ENCODE measurements at places on chromosomes 4 and X.

GRCh38 chr4:123750044-123750443 lies 353.4 kb downstream of the SPRY1 start:
- DNase-seq: no peak

GRCh38 chrX:106201502-106202178 lies 33.5 kb downstream of the PWWP3B start:
- DNase-seq: no peak

DNA sequence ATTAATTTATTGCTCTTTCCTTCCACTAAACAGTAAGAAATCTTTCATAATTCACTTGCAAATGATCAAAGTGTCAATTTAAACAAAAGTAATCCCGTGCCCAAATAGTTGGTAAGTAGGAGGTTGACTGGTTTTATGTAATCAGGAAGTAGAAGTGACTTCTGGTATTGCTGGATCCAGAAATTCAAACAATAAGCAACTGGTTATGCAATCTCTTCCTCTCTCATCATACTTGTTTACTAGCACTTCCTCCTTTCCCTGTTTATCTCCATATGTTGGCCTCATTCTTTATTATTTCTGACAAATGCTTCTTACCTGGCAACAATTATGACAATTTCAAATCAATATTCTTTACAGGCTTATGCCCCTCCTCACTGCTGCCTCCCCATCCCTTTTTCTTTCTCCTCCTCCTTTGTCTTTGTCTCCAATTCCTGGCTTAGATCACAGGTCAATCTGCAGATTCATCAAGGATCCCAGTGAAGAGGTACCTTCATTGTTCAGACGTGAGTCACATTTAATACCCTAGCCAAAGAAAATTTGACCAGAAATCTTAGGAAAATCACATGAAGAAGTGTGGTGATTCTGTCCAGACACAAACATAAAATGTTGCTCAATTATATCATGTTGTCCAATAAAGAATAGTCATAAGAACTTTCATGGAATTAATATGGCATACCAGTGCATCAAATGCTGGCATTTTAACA lies 323.2 kb upstream of the PCDH7 start:
- DNase-seq: no peak

- DNase-seq: no peak
Measured at GRCh38 chrX:132118358-132118757, 9.5 kb downstream of the FRMD7 start.

DNA sequence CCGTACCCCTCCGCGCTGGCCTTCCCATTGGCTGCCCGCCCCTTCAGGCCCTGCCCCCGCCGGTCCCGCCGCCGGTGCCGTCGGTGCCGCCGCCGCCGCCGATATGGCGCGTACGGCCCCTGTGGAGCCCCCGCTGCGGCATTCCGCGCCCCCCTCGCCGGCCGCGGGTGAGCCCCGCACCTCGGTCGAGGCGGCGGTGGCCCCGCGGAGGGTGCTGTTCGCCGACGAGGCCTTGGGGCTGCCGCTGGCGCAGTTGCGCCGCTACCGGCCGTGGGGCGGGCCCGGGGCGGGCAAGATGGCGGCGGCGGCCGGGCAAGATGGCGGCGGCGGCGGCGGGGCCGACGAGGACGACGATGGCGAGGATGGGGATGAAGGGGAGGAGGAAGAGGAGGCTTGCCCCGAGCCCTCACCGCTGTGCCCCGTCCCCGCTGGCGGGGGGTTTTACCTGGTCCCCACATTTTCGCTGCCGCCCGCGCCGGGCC lies at the start of gene PPP1R3F:
Gene PPP1R3F (plus strand): TSS at position 27 of the 482 bp plus-strand sequence. CDS start 77 bp downstream, at position 104.
- no peak for DNase-seq

GRCh38 chrX:46575586-46575985 lies 2.0 kb downstream of the CHST7 start:
- no peak for DNase-seq

- DNase-seq: no peak
Measured at GRCh38 chr4:93212250-93212649, 616.3 kb upstream of the ATOH1 start.

GRCh38 chr4:121127100-121127499 lies 37.0 kb downstream of the TNIP3 start:
- no peak for DNase-seq

GRCh38 chrX:150954951-150955350 lies 28.2 kb upstream of the HMGB3 start:
- DNase-seq: no peak

DNA sequence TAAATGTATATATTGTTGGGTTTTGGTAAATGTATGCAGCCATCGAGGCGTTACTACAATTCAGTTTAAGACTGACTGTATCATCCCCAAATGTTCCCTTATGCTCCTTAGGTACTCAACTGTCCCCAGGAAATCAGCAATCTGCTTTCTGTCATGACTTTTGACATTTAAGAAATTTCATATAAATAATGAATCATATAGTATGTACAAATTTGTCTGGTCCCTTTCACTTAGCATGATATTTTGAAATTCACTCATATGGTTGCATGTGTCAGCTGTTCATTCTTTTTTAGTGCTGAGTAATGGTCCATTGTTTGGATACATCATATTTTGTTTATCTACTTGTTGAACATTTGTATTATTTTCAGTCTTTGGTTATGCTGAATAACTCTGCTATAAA lies 218.8 kb downstream of the C4orf33 start:
- no peak for DNase-seq

DNA sequence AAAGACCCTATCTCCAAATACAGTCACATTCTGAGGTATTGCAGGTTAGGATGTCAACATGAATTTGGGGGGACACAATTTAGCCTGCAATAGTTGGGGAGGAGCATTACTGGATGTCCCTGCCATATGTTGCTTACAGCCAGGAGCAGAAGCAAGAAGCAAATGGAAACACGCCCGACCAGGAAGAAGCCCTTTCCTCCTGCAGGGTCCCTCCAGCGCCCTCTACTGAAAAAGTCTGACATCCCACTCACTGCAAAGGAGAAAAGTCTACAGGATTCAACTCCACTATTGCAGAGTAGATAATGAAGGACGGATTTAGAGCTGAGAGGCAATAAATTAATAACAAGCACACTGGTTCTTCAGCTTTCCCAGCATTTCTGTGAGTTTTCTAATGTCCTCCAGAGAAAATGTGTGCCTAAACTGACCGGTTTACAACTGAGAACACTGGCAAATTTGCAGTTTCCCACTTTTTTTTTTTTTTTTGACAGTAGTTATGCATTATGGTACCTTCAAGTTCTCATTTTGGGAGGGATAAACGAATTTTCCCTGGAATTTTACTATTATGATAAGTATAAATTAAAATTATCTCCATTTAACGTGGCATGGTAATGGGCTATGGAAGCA lies 31.7 kb downstream of the COQ2 start:
- DNase-seq: peak; percentile 87

DNA sequence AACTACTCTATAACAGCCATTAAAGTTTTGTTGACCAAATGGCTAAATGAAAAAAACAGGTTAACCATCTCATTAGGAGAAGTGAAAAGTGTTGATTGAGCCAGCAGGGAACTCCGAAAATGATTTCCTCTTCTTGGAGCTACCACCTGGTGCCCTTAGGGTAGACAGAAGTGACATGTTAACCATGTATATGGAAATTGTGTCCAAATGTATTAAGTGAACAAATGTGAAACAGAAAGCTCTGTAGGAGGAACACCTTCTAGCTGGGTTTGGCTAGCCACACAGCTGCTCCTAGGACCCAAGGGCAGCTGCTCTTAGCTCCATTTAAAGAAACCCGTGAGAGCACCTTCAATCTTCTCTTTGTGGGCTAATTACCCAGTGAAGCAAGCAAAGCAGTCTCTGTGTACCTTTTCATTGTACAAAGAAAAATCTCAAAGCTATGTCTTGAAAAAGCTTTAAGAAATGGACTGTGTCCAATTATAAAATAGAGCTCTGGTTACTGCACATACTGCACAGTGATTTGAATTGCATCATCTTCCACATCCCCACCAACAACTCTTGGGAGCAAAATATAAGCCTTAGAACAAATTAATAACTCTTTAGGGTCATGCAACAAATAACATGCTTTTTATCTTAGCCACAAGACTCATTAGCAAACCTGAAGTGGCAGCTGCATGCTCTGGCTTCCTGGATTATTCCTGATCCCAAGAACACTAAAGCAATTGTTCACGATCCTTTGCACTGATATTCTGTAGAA lies 59.2 kb upstream of the PARM1 start:
- DNase-seq: no peak

- no peak for DNase-seq
Measured at GRCh38 chr4:176902710-176903323, 110.1 kb upstream of the VEGFC start.

DNA sequence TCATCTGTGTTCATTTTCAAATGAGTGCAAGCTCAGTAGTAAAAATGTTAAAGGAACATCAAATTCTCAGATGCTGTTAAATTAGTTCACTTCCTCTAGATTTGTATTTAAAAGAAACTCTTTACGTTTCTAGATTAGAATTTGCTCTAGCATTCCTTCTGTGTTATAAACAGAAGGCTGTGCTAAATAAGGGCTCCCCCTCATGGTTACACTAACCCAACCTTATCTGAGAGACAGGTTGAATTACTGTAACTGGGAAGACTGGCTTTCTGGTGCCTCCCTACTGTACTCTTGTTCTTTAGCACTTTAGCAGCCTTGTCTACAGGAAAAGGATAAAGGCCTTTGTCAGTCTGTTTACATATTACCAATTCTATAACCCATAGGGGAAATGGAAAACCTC lies 56.8 kb downstream of the RXFP1 start:
- DNase-seq: no peak

DNA sequence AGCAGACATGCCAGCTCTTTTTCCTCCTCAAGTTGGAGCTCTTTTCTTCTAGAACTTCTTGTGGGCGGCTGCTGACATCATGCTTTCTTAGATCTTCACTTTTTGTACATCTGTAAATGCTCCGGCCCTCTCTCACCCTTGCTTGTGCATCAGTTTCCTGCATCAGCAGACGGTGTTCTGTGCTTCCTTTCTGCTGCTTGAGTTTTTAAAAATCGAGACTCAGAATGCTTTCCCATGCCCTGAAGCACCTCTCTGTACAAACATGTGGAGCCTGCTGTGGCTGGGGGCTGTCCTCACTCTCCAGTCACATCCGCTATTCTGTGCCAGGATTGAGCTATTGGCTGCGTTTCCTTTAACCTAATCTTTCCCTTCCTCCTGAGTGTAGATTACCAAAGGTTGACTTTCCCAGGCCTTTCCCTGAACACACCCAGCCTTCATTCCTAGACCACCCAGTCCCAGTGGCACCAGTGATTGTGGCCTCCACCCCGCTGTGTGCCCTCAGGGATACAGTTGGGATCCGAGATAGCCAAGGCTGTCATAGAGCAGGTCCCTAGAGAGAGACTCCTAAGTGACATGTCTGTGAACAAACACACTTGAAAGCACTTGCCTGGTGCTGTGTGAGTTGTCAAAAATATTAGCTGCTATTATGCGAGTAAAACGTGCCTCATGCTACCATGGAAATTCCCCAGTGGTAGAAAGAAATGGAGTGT lies 41.9 kb downstream of the TNIP2 start:
- peak; percentile 63 for DNase-seq

GRCh38 chrX:35728481-35728880 lies 69.7 kb upstream of the MAGEB16 start:
- no peak for DNase-seq

GRCh38 chr4:131052646-131053045 lies 1956.7 kb downstream of the C4orf33 start:
- no peak for DNase-seq

DNA sequence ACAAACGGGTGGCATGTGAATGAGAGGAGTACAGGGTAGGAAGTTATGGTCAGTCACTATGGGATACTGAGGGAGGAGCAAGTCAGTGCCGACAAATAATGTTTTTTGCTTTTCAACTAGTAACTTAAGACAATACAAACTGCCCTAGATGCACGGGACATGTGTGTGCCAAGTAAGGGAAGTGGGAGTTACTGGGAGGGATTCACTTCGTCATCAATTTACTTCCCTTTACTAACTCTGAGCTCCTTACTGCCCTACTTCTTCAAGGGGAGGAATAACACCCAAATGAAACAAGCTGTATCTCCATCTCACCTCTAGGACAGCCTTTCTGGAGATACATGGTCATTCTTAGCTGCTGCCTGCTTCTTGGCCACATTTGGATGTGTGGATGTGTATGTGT lies 97.7 kb downstream of the DGKK start:
- DNase-seq: no peak

DNA sequence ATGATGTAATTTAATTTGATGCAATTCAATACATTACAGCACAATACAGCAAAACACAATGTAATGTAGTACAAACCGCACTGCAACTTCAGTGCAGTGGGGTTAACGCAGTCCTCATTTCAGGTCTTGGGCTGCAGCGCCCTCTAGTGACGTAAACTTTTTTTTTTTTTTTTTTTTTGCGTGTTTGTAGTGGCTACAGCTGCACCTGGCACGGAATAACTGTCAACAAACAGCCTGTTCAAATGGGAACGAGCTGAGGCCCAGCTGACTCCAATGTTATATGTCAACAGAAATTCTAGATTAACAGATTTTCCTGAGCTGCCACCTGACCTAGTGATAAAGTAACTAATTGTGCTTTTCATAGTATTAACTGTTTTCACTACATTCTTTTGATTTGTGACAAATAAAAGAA lies 33.5 kb upstream of the RASSF6 start:
- DNase-seq: peak; percentile 24

- no peak for DNase-seq
Measured at GRCh38 chr4:176320976-176321361, 1.2 kb downstream of the SPCS3 start.

GRCh38 chr4:23947826-23948225 lies 58.0 kb upstream of the PPARGC1A start:
- no peak for DNase-seq

- no peak for DNase-seq
Measured at GRCh38 chr4:155371432-155372043, 5.2 kb downstream of the MAP9 start.

DNA sequence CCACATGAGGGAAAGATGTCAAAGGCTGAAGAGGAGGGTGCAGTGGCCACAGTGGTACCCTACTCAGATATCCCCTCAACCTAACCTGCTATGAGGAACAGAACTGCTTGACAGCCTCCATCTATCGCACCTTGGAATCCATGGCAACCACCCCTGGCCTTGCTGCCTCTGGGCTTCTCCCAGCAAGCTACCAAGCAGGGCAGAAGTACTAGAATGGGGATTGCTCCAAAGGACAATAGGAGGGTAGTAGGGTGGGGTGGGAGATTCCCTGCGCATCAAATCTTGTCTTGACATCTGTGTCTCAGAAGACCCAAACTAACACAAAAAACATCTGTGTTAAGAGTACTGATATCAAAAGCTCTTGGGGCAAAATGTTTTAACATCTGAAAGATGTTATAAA lies 118.2 kb downstream of the FBXW7 start:
- DNase-seq: no peak

- DNase-seq: no peak
Measured at GRCh38 chr4:777520-778262, 48.2 kb downstream of the CPLX1 start.

- DNase-seq: no peak
Measured at GRCh38 chr4:77950203-77950602, 87.6 kb downstream of the MRPL1 start.

DNA sequence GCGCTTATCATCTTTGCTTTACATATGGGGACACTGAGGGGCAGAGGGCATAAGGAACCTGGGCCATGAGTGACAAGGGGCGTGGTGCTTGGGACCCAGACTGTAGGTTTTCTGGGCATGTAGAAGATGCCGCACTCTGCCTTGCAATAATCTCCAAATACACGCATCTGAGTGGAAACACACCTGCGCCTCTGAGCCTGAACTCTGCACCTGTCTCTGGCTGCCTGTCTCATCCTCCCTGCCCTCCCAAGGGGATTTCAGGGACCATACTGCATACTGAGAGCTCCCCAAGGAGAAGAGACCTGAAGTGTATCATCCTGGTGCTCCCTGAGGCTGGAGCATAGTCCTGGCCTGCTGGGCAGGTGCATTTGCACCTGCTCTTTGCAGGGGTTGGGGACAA lies 34.7 kb upstream of the ASMTL start:
- peak; percentile 9 for DNase-seq

Measured in activated naive CD4-positive, alpha-beta T cell treated with anti-CD3 and anti-CD28 coated beads, Interleukin-2, amount 10 ng/mL, durations not matched to agents 7 days and 5 days (primary cell).